ENCODE measurements at places on chromosomes 16 and 17.
A peak's percentile ranks its signal among the peaks of the same experiment; 100 is the strongest.

GRCh38 chr17:50288306-50288705 lies 14.0 kb downstream of the TMEM92 start:
- DNase-seq = no peak

GRCh38 chr17:59327121-59327980 lies 4.1 kb upstream of the YPEL2 start:
- no peak for DNase-seq

GRCh38 chr16:70570967-70571570 lies 47.5 kb downstream of the SF3B3 start:
- no peak for DNase-seq

DNA sequence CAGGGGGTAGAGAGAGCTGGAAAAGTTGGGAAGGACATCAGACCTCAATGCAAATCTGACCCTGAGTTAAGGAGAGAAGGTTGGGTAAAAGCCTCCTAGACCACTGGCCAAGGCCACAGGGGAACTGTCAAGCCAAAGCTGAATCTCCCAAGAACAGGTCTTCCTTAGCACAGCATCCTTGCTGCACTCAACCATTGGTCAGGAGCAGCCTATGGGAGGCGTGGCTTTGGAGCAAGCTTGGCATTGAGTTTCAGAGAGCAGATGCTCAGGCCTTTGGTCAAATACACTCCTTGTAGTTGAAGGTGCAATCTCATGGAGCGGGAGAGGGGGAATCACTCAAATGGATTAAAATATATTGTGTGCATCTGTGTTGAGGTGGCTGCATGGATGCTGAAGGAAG lies 21.8 kb downstream of the SOX9 start:
- DNase-seq = no peak

GRCh38 chr16:72129976-72130656 lies 36.5 kb downstream of the DHX38 start:
- DNase-seq = no peak

- DNase-seq = no peak
These were observed 37.6 kb downstream of the ZNF750 start for GRCh38 chr17:82802075-82802780.

DNA sequence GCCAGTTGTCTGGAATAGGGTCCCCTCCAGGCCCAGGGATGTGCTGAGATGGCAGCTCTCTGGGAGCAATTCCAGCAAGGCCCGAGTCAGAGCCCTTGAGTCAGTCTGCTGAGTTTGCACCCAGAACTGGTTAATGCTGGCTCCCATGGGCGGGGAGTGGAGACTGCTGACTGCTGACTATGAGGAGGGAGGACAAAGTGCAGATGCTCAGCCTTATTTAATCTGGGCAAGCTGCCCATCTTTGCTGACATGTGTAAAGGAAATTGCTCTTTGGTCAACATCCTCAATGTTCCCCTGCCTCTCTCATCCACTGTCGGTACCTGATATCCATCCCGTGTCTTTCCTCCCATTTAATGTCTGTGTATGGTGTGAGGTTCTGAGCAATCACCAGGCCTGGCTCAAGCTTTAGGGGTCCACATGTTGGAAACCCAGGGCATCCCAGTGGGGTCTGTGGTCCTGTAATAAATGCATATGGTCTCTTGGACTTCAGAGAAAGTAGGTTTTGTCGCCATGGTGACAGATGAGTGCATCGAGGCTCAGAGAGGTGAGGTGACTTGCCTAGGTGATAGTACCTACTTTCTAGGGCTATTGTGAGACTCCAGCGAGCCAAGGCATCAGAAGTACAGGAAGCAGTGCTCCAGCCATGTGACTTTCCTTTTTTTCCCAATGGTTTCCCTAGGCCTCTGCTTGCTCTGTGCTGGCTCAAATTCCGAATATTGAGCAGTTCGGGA lies 20.0 kb upstream of the RNF135 start:
- no peak for DNase-seq

DNA sequence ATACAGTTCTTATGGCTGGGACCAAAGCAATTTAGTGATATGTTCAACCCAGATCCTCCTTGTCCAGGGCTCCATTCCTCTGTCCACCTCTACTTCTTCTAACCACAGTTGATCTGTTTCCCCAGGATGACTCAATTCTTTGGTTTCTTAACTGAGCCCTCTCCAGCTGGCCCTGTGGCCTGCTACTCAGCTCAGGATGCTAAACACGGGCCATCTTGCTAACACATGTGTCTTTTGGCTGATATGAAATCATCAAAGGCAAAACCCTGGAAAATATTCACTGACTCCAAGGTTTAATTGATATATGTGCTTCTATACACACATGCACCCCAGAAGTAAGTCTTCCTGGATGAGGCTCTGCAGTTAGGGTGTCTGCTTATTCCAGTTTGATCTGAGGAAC lies 43.8 kb downstream of the SHISA6 start:
- no peak for DNase-seq

- no peak for DNase-seq
These were observed 10.6 kb upstream of the MFAP4 start for GRCh38 chr17:19397556-19398041.

- DNase-seq = no peak
These were observed 27.3 kb downstream of the LASP1 start for GRCh38 chr17:38897176-38897575.

GRCh38 chr17:41695134-41695661 lies 6.5 kb downstream of the EIF1 start:
- no peak for DNase-seq

DNA sequence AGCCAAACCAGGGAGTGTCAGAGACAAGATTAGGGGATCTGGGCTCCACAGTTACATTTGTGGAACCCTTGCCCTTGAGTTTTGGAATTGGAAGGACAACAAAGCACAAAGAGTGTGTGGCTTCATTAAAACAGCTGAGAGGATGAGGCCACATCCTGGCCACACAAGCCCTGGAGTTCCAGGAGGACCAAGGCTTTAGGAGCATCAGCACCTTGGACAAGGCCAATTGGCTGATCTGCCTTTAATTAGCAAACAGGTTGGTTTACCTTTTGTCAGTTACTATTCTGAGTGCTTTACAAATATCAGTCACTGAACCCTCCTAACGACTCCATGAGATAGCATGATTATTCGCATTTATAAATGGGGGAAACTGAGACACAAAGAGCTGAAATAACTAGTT lies 54.7 kb downstream of the SLC6A2 start:
- no peak for DNase-seq

DNA sequence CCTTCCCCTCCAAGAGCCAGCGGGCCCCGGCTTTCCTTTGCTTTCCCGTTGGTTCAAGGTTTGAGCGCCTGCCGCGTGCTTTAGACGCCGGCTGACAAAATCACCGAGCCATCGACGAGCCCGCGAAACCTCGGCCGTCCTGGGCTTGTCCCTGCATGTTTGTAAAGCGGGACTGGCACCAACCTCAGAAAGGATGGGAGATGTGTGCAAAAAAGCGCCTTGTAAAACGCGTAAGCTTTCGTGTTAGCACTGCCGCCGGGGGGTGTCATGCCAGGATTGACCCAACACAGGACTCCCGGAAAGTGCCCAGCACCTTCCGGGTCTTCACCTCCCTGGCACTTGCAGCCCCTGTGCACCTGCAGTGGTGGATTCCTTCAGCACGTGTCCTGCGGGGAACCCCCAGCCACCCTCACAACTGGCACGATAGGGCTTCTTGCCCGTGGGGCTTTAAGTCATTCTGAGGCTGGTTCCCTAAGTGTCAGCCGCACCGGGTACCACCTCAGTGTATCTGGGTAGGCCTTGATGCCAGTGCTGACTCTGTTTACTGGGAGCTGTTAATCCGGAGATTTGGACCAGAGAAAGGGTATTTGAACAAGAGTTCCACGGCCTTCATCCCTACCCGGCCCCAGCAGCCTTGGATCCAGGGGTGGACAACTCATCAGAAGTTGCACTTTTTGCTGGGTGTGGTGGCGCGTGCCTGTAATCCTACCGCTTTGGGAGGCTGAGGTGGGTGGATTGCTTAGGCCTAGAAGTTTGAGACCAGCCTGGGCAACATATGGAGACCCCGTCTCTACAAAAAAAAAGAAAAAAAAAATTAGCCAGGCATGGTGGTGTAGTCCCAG lies 817 bp downstream of the NDUFAF8 start:
- peak; percentile 65 for DNase-seq

- no peak for DNase-seq
These were observed 99.7 kb upstream of the RBL2 start for GRCh38 chr16:53334581-53334980.

GRCh38 chr16:9061358-9061813 lies 30.1 kb upstream of the HAPSTR1 start:
- DNase-seq = no peak

- peak; percentile 64 for DNase-seq
These were observed 32.6 kb upstream of the TAC4 start for GRCh38 chr17:49880291-49881053.

DNA sequence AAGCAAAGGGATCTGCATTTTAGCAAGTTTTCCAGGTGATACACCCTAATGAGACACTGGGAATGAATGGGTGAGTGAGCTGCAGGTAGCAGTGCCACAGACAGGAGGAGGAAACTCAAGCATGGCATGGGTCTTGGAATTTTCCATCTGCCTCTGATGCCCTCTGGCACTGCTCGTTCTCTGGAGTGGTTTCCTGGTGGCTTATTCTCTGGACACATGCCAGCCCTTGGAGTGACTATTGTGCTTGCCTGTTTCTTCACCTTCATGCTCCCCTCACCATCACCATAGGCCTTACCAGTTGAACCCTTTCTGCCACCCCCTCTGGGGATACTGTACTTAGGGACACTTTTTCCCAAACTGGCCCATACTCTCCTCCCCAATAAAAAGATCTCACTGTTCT lies 1.6 kb downstream of the COASY start:
- no peak for DNase-seq

DNA sequence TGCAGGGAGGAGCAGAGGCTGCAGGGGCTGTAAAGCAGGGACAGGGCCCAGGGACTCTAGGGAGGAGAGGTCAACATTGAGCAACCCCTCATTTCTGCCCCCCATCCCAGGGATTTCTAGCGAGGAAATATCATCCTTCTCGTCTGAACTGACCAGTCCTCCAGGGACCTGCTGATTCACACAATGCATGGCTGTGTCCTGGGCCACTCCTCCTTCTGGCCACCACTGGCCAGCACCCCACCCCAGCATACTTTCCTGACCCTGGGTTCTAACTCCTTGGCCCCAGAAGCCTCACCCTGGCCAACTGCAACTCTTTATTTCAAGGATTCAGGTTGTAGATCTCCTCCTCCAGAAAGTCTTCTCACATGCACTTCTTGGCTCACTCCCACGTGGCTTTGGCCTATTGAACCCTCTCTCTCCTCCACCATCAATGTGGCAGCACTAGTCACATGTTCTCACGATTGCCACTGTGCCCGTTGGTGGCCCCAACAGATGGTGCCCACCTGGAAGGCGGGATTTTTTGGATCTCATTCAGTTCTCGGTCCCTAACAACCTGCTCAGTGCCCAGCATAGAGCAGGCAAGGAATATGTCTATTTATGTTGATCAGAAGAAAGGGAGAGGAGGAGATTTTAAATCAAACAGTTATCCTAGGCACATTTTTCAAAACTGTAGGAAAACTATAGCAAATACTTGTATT lies 41.5 kb downstream of the CUEDC1 start:
- DNase-seq = no peak

- no peak for DNase-seq
These were observed 6.6 kb downstream of the CTF1 start for GRCh38 chr16:30903002-30903401.

DNA sequence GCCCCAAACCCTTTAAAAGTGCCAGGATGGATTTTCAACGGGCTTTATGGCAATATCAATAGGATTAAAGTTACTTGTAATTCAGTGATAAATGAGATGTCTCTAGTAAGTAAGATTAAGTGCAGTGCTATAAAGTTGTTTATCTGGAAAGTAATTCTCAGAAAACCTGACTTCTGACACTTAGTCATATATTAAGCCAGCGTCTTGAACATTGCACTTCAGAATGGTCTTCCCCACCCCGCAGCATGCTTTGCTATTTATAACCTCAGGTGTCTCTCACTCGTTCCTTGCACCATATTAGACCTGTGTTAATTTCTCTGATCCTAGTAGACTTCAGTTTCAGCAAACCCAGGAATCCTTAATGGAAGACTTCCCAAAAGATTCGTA lies 2.1 kb upstream of the MAF start:
- DNase-seq = no peak

- peak; percentile 15 for DNase-seq
These were observed 18.9 kb downstream of the GGA3 start for GRCh38 chr17:75242461-75243042.

GRCh38 chr17:63842173-63842539 lies 329 bp downstream of the SMARCD2 start:
- DNase-seq = no peak

- DNase-seq = no peak
These were observed 21.4 kb upstream of the ABCC3 start for GRCh38 chr17:50613007-50613992.

DNA sequence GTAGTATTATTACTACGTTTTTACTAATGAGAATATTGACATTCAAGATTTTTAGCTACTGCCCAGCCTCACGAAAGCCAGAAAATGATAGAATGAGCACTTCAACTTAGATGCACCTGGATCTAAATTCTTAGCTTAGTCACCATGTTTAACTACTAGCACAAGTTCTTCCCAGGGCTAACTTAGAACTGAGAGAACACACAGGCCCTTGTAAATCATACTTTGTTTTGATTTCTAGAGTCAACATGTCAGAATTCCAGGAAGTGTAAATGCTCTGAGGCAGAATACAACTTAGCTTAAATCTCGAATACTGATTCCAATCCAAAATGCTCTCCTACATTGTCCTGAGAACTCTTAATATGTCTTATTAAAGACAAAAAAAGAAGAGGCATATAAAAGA lies 6.8 kb upstream of the ACSM1 start:
- DNase-seq = no peak

DNA sequence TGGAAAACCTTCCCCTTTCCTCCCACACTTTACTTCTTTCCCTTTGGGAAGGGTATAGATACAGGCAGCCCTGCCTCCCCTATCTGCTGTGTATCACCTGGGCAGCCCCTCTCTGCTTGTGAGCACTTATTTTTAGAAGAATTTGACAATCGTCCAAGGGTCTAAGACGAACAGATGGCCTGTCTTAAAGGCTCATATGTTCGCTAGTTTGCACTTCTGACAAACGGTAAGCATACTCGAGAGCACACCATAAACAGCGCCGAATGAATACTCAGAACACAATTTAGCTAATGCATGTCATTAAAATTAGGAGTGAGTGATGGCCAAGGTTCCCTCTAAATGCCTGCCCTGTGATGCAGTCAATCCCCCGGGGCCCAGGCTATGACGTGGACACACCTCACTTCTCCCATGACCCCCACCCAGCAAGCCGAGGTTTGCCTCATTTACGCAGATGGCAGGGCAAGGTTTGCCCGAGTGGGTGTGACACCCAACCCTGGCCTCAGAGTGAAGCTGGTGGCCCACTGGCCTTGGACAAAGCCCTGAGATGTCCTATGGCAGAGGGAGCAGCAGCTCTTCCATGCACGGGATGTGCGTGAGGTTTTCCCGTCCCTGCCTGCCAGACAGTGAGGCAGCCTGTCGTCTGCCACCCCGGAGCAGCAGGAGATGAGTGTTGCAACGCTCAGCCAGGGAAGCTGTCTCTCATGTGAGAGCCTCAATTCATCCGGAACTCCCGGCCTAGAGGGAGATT lies 125.2 kb downstream of the C16orf78 start:
- DNase-seq = no peak

GRCh38 chr17:64403881-64404460 lies 13.3 kb upstream of the PECAM1 start:
- no peak for DNase-seq
